ENCODE measurements at places on chromosomes 2 and 18.

DNA sequence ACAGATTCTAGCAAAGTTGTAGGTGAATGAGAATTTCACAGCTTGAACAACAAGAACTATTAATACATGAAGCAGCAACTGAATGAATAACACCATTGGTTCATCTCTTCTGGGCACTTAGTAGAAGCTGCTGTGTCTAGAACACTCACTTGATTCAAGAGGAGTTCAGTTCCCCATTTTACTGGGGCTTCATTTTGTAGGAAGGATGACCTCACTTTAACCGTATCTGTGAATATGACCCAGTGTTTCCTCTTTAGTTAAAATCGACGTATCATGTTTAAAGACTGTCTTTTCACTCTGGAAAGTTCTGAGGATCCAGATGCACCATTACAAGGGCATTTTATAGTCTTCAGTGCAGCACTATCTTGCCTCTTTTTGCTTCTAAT is 47.8 kb downstream of the LRRTM1 start:
- DNase-seq = no peak

- no peak for DNase-seq
Observed at GRCh38 chr2:160271171-160272086, 71.4 kb upstream of the ITGB6 start.

- DNase-seq = no peak
Observed at GRCh38 chr2:200665626-200666453, 80.0 kb downstream of the AOX1 start.

DNA sequence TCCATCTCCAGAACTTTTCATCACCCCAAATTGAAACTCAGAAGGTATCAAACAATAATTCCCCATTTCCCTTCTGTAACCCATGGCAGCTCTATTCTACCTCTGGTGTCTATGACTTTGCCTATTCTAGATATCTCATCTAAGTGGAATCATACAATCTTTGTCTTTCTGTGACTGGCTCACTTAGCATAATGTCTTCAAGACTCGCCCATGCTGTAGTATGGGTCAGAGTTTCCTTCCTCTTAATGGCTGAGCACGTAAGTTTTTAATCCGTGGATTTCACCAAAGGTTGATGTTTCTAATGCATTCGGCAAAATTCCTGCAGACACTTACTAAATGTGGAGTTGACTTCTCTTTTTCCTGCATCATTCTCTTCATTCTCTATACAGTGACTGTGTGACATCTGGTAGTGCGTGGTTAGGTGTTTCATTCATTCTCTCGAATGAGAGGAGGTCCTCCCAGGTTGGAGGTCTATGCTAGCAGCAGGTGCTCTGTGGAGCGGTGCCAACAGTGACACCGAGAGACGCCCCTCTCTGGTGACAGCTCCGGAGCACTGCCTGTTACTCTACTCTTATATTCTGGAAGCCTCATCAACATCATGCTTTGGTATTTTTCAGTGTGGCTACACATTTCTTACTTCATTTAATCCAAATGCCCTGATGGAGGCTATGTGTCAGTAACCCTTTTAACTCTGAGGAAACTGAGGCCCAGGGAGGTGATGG is 50.1 kb downstream of the ATOH8 start:
- no peak for DNase-seq

- no peak for DNase-seq
Observed at GRCh38 chr2:186611526-186611925, 21.7 kb downstream of the ITGAV start.

DNA sequence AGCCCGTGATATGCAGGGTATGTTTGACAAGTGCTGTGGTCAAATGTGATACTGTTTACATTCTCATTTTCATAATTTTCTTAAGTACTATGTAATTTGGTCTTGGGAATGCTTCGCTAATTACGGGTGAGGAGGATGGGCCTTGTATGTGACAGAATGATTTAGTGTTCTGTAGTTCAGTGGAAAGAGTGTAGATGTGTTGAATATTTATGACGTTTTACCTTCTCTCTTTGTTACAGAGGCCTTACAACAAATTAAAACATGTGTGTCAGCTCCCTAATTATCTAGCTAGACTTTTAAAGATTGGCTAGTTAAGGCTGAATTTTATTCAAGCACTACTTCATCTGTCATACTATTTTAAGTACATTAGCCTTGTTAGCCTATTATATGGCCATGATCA is 10.6 kb upstream of the CHRNA1 start:
- DNase-seq = no peak

DNA sequence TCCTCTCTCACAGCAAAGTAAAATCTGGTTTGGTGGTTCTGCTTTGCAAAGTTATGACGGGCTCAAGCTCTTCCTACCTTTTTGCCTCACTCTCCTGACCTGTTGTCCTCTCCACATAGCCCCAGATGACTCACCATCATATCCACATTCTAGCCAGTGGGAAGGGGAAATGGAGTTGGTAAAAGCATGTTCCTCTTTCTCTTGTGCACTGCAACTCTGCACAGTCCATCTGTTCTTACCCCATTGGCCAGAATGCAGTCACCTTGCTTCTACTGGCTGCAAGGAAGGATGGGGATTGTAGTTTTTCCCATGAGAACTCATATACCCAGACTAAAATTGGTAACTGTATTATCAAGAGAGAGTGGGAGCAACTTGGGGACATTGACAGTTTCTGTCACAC is 50.4 kb upstream of the SMIM21 start:
- no peak for DNase-seq

DNA sequence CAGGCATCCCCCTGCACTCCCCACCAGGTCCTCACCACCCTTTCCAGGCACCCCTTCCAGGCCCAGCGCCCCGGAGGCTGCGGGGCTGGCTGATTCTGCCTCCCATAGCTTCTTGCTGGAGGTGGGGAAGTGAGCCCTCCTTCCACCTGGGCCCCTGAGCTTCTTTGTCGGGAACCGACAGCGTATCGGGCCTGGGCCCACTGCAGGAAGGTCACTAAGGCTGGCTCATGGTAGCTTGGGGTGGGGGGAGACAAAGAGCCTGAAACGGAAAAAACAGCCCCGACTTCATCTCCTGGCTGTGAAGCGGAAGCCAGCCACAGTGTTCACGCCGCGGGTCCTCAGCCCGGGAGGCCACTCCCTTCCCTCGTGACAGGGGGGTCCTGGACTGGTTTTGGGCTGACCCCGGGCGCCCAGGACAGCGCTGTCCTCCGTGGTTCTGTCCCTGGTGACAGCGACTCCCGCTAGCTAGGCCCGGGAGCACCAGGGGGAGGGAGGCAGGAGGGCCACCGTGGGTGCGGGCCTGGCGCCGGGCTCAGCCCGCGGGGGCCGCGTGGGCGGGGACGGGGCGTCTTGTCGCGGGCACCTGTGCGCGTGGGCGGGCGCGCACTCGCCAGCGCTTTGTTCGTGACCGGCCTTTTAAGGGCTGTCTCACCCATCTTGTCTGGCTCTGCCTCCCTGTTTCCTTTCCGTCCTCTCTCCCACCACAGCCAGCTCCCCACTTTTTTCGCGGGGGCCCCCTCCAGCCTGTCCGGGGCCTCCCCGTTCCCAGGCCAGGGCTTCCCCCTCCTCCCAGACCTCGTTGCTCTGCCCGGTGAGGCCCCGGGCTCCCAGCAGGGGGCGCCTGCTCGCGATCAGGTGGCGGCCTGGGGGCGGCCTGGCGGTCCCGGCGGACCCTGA is 64.9 kb downstream of the DNMT3A start:
- DNase-seq = peak; percentile 86

DNA sequence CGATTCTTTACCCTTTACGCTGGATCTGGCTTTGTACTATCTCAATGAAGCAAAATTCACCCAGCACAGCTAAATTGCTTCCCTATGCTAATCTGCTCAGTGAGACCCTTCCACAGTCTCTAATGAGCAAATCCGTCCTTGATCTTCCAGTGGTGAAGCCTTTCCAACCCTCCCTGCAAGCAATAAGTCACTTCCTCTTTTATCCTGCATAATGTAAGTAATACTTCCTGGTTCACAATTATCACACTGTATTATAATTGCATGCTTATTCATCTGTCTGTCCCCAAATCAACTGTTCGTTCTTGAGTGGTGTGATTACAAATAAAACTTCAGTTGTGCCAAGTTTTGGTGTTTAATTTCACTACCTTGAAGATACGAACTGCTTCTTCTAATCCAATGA is 404.0 kb downstream of the ADCYAP1 start:
- DNase-seq = no peak

GRCh38 chr18:76493213-76494161 is 1.6 kb downstream of the ZNF516 start:
- no peak for DNase-seq

DNA sequence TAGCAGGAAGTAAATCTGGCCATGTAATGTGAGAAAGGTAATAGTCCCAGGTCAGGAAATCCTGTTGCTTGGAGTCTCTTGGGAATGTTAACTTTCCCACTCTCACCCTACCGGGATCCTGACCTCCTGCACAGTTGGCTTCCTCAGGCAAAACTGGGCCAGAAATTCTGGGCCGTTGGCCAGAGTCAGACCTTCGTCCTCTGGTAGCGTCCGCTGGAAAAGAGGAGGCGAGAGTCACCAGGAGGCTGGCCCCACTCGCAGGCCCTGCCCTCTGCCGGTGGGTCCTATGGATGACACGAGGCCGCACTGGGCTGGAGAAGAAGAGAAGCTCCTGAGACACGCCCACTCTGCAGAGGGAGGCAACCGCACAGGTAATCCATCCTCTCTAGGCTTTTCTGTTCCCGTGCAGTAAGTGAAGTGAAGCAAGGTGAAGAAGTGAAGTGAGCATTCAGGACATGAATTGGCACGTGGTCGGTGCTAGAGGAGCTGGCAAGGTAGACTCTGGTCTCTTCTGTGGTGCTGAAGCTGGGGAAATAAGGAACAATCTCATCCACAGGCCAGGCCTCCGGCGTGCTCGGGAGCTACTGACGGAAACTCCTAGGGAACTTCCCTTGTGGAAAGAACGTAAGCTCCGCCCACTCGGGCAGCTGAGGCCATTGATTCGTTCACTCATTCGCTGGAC is 182.7 kb upstream of the GLI2 start:
- DNase-seq = peak; percentile 88

DNA sequence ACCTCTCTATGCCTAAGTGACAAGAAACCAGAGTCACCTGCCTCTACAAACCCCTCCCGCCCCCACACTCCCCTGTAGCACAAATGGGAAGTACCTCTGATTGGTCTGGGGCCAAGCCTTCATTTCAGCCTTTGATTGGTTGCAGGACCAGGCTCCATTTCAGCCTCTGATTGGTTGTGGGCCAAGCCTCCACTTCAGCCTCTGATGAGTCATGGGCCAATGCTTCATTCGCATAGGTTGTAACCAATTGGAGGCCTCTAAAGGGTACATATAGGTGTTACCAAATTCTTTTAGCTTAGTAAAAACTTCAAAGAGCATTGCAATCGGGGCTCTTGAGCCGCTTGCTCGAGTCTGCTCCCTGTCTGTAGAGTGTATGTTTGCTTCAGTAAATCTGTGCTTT is 25.0 kb downstream of the CCDC102B start:
- no peak for DNase-seq

DNA sequence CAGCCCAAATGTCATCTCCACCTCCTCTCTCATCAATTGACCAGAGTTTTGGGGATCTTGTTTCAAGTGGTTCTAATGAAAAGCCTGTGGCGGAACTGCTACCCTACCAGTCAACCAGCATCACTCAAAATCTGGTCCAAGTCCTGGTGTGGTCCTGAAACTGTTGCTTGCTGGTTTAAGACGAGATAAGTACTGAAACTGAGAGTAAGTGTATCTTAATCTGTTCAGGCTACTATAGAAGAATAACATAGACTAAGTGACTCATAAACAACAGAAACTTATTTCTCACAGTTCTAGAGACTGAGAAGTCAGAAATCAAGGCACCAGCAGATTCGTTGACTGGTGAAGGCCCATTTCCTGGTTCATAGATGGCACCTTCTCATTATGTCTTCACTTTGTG is 879 bp upstream of the GALNT5 start:
- no peak for DNase-seq

DNA sequence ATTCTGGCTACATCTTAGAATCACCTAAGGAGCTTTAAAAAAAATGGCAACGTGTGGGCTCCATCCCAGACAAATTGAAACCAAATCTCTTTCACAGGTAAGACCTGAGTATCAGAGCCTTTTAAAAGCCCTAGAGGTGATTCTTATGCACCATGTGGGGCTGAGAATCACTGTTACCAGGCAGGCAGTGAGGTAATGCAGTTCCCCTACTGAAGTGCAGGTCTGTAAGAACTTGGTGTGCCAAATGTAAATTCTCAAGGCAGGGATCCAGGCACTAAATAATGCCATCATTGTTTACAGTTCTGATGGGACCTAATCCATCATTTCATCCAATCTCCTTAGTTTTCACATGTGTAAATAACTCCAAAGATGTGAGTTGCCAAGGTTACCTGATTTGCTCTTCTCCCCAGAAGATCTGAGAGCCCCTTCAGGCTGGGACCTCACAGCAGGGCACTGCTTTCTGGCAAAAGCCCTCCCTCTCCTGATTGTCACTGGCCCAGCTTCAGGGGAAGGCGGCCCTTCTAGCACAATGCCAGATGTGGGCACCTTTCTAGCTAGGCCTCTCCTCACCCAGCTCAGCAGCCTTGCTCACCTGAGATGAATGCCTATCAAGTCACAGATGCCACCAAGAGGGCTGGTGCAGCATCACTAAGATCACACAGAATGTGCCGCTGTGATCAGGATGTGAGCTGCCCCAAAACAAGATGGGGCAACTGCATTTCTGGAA is 73.6 kb upstream of the RGPD5 start:
- no peak for DNase-seq

Measured in ecto neural progenitor cell (in vitro differentiated cells).